CD4-positive, alpha-beta memory T cell (primary cell): ENCODE measurements at places on chromosomes 2 and 18. TPM values are rescaled to one million over a fixed set of nuclear protein-coding genes. Genes with fewer than 3 reads are reported as not detected.

The HNRNPLL gene
- 105 TPM for total RNA-seq

The DLGAP1 gene
- total RNA-seq, result 0.67 TPM

The CAPN14 gene
- 0.61 TPM for total RNA-seq

The REV1 gene
- 60.1 TPM for total RNA-seq

The MEIS1 gene
- total RNA-seq, result not detected

The FAP gene
- total RNA-seq, result not detected

DNA sequence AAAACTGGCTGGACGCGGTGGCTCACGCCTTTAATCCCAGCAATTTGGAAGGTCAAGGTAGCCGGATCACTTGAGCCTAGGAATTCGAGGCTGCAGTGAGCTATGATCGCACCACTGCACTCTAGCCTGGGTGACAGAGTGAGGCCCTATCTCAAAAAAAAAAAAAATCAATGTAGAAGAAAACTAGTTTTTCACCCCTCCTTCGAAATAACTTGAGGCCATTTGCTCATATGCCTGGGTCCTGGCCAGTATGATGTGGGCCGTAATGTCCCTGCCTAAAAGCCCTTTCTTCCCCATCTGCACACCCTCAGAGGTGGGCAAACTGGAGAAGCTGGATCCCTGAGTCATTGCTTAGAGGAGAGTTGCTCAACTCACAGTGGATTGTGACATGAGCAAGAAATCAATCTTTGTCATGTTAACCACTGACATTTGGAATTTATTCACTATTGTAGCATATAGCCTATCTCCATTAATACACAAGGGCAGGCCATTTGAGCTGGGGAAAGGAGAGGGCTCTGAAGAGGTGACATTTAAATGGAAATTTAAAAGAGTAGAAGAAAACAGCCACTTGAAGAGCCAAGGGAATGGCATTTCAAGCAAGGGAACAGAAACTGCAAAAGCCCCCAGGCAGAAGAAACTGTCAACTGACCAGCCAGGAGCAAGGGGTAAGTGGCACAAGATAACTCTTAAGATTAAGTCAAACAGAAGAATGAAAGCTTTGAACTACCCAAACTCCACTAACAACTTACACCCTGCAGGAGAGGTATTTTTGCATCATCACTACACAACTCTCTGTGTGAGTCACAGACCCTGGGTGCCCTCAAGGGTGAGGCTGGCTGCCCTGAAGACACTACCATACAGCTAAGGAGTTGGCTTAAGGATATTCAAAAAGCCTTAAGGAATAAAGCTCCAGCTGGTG, 7.6 kb upstream of the METTL21A start:
- H3K4me1 ChIP-seq, result no peaks in the 10 kb centered on the region
- H3K27me3 ChIP-seq, result no peaks in the 10 kb centered on the region
- H3K27ac ChIP-seq, result no peak overlapping the region
- H3K4me3 ChIP-seq, result no peak overlapping the region
- no peaks in the 10 kb centered on the region for H3K36me3 ChIP-seq

DNA sequence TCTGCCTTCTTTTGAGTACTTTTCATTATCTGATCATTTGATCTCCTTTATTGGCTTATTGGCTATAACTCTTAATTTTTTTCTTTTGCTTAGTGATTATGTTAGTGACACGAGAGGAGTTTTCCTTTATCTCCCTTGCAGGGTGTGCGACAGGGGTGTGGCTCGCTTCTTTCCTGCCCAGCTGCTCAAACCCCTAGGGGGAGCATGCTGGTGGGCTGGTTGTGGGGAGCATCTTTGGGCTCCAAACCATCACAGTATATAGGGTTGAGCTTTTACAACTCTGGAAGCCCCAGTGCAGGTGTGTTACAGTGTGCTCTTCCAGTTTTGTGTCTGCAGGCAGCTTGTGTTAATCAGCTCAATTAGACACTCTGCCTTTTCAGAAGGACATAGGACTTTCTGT, 357.0 kb upstream of the TMEFF2 start:
- H3K27ac ChIP-seq, result no peak overlapping the region
- H3K36me3 ChIP-seq, result no peaks in the 10 kb centered on the region
- no peaks in the 10 kb centered on the region for H3K27me3 ChIP-seq
- H3K4me3 ChIP-seq, result no peak overlapping the region
- no peak for DNase-seq
- no peaks in the 10 kb centered on the region for H3K4me1 ChIP-seq

GRCh38 chr2:224561234-224562005, 23.7 kb downstream of the CUL3 start:
- no peak overlapping the region for H3K4me3 ChIP-seq
- H3K27me3 ChIP-seq, result no peaks in the 10 kb centered on the region
- no peak for DNase-seq
- H3K36me3 ChIP-seq, result peaks cover under 1% of the 10 kb centered on the region
- H3K27ac ChIP-seq, result no peak overlapping the region

GRCh38 chr2:227870710-227871374, 589 bp upstream of the DAW1 start:
- no peak for DNase-seq
- H3K27ac ChIP-seq, result no peak overlapping the region
- H3K36me3 ChIP-seq, result no peaks in the 10 kb centered on the region
- H3K27me3 ChIP-seq, result no peaks in the 10 kb centered on the region

DNA sequence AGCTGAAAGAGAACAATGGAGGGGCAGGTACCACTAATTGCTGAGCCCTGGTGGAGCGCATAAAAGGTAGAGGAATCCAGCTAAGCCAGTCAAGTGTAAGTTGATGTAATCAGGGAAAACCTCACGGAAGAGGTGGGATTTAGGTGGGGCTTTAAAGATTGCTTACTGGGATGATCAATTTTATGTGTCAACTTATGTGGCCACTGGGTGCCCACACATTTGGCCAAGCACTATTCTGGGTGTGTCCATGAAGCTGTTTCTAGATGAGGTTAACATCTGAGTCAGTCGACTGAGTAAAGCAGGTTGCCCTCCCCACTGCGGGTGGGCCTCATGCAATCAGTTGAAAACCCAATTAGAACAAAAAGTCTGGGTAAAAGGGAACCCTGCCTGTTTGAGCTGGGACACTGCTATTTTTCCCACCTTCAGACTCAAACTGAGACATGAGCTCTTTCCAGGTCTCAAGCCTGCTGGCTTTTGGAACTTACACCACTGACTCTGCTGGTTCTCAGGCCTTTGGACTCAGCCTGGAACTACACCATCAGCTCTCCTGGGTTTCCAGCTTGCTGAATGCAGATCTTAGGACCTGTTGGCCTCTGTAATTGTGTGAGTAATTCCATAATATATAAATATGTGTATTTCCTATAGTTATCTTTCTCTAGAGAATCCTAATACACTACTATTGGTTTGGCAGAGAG, 67.3 kb downstream of the MYO5B start:
- no peaks in the 10 kb centered on the region for H3K36me3 ChIP-seq
- H3K27me3 ChIP-seq, result no peaks in the 10 kb centered on the region
- no peaks in the 10 kb centered on the region for H3K4me1 ChIP-seq
- no peak for DNase-seq
- no peak overlapping the region for H3K4me3 ChIP-seq

- no peak overlapping the region for H3K27ac ChIP-seq
- H3K27me3 ChIP-seq, result no peaks in the 10 kb centered on the region
- no peak overlapping the region for H3K4me3 ChIP-seq
- H3K36me3 ChIP-seq, result no peaks in the 10 kb centered on the region
- no peak for DNase-seq
These were observed 46.0 kb upstream of the FAM136A start for GRCh38 chr2:70347831-70348230.

- H3K27me3 ChIP-seq, result no peaks in the 10 kb centered on the region
- no peak for DNase-seq
- no peaks in the 10 kb centered on the region for H3K36me3 ChIP-seq
- no peak overlapping the region for H3K4me3 ChIP-seq
- peaks cover 11% of the 10 kb centered on the region for H3K4me1 ChIP-seq
These were observed 277.0 kb downstream of the NEDD4L start for GRCh38 chr18:58320907-58321561.

GRCh38 chr2:46643493-46643892, 164.1 kb downstream of the TMEM247 start:
- no peaks in the 10 kb centered on the region for H3K4me1 ChIP-seq
- H3K27me3 ChIP-seq, result no peaks in the 10 kb centered on the region
- H3K36me3 ChIP-seq, result no peaks in the 10 kb centered on the region
- no peak overlapping the region for H3K4me3 ChIP-seq
- no peak overlapping the region for H3K27ac ChIP-seq

DNA sequence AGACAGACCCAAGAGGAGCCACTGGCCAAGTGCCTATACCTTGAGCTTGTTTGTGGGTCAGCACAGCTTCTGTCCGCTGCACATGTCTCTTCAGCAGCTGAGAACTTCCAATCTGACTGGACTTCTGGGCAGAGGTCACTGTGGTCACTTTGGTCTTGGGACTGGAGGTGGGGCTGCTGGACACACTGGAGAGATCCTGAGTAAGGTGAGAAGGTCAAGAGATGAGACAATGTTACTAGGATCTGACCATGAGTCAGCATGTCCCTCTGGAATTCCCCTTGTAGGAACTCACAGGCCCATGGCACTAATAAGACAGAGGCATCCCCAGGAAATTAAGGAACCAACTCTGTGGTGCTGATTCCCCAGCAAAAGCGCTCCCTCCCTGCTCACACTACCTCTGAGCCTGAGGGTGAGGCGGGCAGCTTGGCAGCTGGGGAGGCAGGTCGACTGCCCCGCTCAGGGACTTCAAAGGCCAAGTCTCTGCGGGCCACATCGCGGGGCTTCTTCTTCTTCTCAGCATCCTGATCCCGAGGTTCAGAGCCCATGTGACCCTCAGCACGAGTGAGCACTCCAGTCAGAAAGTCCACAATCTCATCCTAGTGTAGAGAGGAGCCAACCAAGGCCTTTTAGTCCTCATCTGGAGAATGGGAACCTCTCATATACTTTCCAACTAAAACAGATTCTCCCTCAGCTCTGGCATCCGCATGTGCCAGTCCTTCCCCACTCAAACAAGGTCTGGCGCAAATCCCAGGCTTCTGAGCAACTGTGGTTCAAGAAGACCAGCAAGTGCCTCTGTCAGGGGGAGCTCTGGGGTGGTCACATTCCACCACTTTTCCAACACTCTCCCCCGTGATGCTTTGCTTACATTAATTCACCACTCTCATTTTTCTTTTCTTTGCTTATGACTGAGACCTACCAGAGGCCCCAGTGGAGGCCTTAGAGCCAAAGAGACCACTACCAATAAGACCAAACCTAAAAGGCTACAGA, 29.4 kb downstream of the KANSL3 start:
- no peaks in the 10 kb centered on the region for H3K27me3 ChIP-seq
- no peak overlapping the region for H3K4me3 ChIP-seq
- H3K4me1 ChIP-seq, result no peaks in the 10 kb centered on the region
- no peak overlapping the region for H3K27ac ChIP-seq

GRCh38 chr2:216082805-216083204, 1.1 kb downstream of the TMEM169 start:
- no peaks in the 10 kb centered on the region for H3K36me3 ChIP-seq
- H3K27ac ChIP-seq, result peak overlapping the region; percentile 65
- DNase-seq, result no peak
- no peaks in the 10 kb centered on the region for H3K27me3 ChIP-seq

DNA sequence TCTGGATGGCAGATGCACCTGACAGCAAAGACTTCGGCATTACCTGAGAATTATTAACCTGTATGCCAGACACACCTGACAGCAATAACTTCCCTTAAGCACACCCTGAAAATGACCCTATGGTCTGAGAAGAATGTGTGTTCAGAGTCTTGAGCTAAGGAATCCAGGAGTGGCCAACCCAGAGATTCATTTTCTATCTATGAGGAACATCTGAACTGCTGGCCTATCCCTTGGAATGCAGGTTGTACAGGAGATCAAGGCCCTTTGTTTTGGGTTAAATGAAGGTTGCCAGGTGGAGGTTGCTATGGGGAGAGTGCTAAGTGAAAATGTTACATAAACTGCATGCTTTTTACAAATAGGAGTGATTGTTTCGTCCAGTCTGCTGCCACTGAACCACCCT, 200.9 kb upstream of the MEIS1 start:
- H3K4me3 ChIP-seq, result no peak overlapping the region
- no peaks in the 10 kb centered on the region for H3K4me1 ChIP-seq
- no peaks in the 10 kb centered on the region for H3K27me3 ChIP-seq

- no peaks in the 10 kb centered on the region for H3K36me3 ChIP-seq
- no peak overlapping the region for H3K27ac ChIP-seq
- no peaks in the 10 kb centered on the region for H3K4me1 ChIP-seq
- DNase-seq, result no peak
- H3K4me3 ChIP-seq, result no peak overlapping the region
- H3K27me3 ChIP-seq, result no peaks in the 10 kb centered on the region
These were observed 23.0 kb upstream of the CNNM3 start for GRCh38 chr2:96792772-96793749.

DNA sequence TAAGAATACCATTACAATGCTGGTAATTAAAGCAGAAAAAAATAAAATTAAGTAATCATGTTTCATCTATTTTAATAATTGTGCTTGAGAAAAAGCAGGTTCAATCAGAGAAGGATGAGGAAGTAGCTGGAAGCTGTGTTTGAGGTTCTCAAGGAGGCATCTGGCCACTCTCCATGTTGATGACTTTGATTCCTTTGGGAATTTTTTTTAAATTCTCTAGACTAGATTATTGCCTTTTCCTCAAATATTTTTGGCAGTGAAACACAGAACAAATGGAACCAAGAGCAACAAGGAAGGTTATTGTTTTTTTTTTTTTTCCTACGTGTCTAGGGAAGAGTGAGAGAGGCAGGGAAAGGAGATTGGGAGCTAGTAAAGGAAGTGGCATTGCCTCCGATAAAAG, 99.9 kb upstream of the NRP2 start:
- no peaks in the 10 kb centered on the region for H3K36me3 ChIP-seq
- H3K4me3 ChIP-seq, result no peak overlapping the region
- no peaks in the 10 kb centered on the region for H3K27me3 ChIP-seq
- no peak for DNase-seq
- H3K4me1 ChIP-seq, result no peaks in the 10 kb centered on the region

DNA sequence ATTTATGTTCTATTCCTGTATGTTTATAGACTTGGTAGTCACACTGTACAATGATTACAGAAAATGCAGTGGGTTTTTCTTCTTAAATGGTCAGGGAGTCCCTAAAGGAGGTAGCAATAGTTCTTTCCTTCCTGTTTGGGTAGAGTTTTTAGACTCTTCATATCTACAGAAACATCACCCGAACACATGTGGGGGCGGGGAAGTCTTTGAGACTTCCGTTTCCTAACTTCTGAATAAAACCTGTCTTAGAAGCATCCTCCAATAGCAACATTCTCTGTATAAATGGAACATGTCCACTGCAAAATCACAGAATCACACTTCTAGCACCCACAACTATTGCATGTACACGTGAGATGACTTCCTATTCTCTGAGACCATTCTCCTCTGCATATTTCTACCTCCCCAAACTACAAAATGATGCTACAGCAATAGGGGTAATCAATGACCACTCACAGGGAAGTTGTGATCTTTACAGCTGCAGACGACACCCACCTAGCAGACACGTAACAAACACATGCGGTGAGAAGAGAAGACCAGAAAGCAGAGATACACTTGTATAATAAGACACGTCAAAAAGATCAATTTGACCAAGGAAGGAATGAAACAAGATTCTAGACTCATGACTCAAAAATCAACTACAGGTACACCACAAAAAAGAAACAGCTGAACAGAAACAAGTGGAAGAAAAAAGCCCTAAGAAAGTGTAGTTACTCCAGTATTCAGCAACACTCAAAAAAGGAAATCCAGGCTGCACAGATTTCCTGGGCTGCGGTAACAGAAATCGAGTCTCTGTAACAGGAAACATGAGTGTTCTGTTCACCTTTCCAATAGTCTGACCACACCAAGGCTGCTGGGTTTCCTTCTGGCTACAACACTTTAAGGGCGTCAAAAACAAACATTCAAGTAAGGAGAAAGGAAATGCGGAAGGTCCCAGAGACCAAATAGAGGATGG, 120.4 kb downstream of the ZNF516 start:
- no peaks in the 10 kb centered on the region for H3K36me3 ChIP-seq
- DNase-seq, result no peak
- H3K27me3 ChIP-seq, result no peaks in the 10 kb centered on the region
- H3K27ac ChIP-seq, result no peak overlapping the region
